T-helper 2 cell (primary cell): ENCODE measurements at places on chromosomes 4 and X.

GRCh38 chrX:386239-386767 lies 404 bp downstream of the PPP2R3B start:
- DNase-seq: peak; percentile 21

- no peak for DNase-seq
Measured at GRCh38 chr4:111519683-111520082, 625.6 kb upstream of the FAM241A start.

DNA sequence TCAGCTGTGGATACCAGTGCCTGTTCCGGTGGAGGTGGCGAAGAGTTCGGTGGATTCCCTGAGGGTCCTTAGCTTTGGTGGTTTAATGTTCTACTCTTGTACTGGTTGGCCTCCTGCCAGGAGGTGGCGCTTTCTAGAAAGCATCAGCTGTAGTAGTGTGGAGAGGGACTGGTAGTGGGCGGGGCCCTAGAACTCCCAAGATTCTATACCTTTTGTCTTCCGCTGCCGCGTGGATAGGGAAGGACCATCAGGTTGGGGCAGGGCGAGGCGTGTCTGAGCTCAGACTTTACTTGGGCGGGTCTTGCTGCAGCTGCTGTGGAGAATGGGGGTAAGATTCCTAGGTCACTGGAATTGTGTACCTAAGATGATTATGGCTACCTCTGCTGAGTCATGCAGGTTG lies 390.3 kb downstream of the FAM47A start:
- DNase-seq: no peak

DNA sequence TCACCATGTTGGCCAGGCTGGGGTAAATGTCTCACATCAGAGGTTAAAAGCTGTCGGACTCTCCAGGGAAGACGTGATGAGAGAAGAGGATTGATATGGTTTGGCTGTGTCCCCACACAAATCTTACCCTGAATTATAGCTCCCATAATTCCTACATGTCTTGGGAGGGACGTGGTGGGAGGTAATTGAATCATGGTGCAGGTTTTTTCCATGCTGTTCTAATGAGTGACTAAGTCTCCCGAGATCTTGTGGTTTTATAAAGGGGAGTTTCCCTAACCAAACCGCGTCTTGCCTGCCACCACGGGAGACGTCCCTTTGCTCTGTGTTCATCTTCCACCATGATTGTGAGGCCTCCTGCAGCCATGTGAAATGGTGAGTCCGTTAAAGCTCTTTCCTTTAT lies 64.4 kb downstream of the ASMT start:
- peak; percentile 49 for DNase-seq

DNA sequence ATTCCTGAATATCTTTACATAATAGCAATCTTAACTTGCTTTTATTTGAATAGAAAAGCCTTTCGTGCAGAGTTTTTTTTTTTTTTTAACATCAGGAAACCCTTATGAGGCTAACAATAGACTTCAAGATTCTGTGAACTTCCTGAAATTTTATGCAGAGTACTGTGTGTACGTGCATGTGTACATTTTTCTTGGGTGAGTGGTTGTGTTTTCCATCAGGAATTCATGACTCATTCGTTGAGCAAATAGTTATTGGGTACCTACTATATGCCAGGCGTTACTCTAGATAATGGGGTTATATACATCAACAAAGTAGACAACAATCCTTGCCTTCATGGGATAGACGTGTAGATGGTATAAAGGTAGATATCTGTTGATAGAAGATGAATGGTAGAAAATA lies 59.1 kb downstream of the MRPL1 start:
- DNase-seq: no peak

GRCh38 chr4:85391589-85392410 lies 83.2 kb upstream of the ARHGAP24 start:
- DNase-seq: peak; percentile 7

DNA sequence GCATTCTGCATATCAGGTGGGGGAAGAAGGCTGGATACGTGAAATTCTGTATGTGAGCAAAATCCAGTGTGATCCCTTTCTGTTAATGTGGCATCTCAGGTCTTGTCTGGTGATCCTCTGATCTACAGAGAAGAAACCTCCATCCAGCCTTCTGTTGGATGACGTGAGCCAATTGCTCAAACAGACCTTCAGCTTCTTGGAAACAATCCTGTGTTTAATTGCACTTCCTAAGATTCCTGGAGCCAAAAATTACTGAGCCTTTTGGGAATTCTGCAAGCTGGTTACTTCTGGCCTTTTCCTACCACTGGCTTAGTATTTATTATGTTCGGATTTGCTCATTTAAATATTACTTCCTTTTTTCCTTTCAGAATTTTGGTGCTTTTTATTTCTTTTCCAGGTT lies 51.2 kb downstream of the TRIML1 start:
- DNase-seq: no peak

DNA sequence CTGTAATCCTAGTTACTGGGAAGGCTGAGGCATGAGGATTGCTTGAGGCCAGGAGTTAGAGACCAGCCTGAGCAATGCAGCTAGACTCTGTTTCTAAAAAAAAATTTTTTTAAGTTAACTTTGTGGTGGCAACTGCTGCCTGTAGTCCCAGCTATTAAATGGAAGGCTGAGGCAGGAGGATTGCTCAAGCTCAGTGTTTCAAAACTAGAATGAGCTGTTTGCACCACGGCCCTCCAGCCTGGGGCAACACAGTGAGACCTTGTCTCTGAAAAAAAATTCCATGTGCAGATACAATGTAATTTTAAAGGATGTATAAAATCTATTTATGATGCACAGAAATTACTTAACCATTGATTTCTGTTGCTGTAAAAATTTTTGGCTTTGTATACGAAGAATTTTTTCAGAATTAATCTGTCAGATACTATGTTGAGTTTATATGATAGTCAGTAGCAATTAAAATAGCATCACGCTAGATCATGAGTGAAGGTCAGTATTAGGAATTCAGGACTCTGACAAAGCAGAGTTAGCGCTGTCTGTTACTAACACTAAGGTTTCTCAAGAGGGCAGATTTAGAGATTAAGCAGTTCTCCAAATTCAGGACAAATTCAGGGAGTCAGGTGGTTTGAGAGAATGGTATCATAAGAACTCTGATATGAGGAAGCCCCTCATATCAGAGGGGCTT lies 8.3 kb upstream of the AGA start:
- no peak for DNase-seq

GRCh38 chr4:912548-913279 lies 19.4 kb downstream of the GAK start:
- DNase-seq: no peak

GRCh38 chr4:47715716-47716416 lies 122.0 kb downstream of the CORIN start:
- DNase-seq: no peak

DNA sequence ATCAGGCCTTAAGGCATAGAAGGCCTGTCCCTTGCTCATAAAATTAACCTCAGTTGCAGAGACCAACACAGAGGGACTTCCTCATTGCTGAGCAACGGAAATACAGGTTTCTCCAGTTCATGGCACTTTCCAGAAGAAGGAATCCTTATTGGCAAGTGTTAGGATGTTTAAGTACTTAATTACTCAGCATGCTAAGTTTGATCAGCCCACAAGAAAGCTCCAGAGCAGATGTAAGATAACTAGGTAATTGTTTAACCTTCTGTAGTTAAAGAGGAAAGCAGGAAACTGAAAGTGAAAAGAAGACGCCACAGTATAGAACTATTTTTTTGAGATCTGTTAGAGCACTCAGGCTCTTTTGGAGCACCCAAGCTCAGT lies 33.5 kb downstream of the SMS start:
- peak; percentile 66 for DNase-seq

DNA sequence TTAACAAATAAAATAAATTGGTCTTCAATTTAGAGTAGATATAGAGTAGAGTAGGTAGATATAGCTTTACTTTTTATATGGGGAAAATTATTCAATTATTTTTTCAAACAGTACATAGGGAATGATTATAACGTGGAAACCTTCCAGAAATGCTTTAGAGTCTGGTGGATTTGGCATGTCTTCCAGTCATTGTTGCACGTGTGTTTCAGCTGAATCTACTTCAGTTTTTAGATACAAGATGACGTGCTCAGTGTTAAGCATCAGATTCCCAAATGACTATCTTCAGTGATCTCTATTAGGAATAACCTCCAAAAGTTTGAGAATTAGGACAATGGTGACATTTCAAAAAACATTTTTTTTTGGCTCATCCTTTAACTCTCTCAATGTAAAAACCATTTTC lies 616.9 kb downstream of the ANKRD50 start:
- no peak for DNase-seq

DNA sequence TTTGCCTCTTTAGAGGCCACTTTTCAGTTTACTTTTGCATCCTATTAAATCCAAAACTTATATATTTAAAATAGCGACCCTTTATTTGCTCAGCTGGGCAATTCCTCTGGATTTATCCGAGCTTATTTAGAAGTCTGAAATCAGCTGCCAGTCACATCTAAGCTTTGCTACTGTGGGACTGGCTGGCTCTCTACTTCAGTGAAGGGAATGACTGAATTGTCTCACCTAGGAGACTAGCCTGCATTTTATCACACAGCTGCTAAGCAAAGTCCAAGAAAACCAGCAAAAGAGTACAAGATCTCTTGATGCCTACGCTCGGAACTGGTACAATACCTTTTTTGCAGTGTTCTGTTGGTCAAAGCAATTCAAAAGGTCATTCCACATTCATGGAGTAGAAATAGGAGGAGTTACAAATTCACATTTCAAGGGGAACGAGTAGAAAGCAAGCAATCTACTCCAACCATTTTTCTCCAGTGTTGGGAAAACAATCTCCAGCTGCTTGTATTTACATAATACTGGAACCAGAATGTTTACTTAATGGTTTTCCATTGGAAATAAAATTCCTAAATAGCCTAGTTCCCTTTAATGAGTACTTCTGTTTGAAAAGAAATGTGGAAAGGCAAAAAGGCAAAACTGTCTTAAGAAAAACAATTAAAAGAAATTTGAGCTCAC lies 160.2 kb downstream of the MAGEB5 start:
- DNase-seq: no peak
